ENCODE measurements at places on chromosomes 12 and 14. TPM values are rescaled to one million over a fixed set of nuclear protein-coding genes. Genes with fewer than 3 reads are reported as not detected.

DNA sequence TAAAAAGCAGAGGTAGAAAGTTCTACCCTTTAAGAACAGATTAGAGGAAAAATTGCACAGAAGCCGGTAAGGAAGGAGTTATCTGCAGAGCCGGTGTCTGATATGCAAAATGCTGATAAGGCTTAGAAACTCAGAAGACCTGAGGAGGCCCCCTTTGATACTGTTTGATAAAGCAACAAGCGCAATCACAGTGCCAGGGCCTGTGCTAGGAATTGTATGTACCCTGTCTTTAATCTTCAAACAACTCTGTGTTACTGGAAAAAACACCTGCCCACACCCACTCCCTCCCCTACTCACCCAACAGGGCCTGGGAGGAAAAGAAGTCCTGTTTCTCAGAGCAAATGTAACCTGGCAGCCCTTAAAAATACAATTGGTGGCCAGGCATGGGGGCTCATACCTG lies 112.7 kb upstream of the FUT8 start:
- no peak for DNase-seq

- no peak for DNase-seq
Observed at GRCh38 chr14:98694541-98694940, 577.5 kb downstream of the BCL11B start.

DNA sequence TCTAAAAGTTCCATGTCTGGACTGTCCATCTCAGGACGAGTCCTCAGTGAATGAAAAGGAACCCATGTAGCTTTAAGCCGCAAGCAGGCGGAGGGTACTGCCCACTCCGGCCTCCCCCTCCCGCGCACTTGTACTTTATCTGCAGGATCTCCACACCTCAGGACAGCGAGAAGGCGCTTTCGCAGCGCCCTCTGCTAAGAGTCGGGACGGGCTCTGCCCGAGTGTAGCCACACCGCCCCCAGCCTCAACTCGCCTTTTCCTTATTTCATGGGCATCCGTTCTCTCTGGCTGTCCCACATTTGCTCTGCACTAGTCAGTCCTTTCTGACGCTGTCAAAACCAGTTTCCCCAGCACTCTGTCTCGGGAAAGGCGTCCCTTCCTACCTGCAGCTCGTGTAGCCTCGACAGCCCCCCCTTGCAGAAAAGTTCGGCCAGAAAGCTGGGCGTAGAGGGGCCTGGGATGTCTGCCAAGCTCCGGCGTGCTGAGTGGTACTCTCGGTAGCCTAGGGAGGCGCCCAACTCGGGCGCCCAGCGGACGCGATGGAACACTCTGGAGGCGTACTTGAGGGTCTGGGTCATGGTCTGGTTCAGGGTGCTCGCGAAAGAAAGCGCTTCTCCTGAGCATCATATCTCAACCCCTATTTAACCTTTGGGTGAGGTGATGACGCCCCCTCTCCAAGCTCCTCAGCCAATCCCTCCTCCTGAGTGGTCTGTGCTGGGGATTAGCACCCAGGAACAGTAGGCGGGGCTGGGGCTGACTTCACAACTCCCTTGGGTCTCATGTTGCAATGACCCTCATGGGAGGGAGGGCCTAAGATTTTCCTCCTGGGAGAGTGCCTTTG lies at the start of gene CYP27B1:
Gene CYP27B1 (minus strand): TSS at position 615 of the 841 bp plus-strand sequence. CDS start 37 bp downstream, at position 578.
- DNase-seq, result peak; percentile 39

DNA sequence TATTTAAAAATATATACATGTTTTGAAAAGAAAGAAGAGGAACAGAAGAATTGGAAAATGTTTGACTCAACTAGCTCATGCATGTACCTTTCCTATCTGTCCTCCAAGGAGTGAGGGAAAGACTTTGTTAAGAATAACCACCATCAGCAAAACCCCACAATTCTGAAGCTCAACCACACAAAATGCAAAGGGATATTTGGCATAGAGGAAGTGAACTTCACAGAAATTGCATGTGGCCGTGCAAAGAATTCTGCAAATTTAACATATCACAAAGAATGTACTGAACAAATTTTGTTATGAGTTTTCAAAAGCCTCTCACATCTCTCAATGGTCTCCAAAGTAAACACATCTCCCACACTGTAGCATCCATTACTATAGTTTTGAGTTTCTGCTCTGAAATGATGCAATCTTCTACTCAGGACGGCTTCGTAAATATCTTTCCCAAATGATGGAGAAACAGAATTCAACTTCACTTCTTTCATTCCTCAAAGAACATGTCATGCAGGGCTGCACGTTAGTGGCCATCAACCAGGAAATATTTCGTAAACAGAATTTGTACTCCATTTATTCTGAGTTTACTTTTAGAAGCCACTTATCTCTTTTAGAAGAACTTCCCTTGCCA lies 17.6 kb downstream of the DUSP6 start:
- no peak for DNase-seq

DNA sequence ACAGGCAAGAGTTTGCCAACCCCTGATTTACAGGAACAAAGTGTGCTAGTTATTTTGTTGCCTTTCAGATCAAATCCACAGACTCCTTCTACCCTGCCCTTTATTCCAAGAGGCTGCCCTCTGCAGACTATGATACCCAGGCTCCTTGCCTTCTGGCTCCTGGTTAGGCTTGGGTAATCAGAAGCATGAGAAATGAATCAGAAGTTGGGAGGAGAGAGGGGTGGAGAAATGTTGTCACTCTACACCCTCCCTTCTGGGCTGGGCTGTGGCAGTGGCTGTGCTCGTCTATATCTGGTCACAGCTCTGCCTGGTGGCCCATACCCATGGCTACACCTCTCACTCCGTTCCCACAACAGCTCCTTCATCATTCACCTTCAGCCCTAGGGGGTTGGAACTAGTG lies 204.6 kb upstream of the PLXNC1 start:
- DNase-seq, result no peak

DNA sequence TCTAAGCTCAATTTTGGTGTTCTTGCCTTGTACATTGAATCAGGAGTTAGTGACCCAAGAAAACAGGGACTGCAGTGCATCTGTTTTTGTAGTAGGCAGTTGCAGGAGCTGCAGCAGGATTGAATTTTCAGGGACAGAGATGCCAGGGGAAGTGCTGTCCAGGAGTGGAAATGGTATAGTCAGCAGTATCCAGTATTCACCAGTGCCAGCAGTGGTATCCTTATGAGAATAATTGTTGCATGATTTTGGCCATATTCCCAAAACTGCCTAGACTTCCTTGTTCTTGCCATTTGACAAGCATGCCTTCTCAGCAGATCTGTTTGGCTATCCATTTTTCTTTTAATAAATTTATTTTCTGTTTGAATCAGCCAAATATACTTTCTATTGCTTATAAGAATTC lies 18.6 kb upstream of the ABCD2 start:
- DNase-seq, result no peak

DNA sequence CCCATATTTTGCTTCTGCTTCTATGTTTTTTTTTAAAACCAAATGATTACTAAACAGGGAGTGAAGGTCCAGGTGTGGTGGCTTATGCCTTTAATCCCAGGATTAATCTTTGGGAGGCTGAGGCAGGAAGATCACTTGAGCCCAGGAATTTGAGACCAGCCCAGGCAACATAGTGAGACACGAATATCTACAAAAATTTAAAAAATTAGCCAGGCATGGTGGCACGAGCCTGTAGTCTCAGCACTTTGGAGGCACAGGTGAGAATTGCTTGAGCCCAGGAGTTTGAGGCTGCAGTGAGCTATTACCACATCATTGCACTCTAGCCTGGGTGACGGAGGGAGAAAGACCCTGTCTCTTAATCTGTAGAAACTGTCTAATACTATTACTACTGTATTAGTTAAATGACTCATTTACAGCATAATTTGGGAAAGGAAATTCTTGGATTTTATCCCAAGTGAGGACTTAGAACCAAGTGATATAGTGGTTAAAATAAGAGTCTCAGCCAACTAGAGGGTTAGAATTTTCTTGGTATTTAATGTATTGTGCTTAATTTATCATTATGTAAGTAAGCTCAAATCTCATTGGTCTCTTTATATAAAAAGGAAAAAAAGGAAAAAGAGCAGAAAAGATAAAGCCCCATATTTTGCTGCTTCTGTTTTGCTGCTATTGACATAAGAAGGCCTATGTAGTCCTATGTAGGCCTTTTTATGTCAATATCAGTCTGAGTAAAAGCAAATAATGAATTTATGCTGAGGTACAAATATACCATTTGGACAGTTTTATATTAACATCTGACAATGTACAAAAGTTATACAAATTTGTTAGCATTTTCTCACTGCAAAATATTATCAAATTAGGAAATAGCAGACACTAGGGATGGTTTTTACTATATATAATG lies 163.4 kb downstream of the RAD51B start:
- no peak for DNase-seq

DNA sequence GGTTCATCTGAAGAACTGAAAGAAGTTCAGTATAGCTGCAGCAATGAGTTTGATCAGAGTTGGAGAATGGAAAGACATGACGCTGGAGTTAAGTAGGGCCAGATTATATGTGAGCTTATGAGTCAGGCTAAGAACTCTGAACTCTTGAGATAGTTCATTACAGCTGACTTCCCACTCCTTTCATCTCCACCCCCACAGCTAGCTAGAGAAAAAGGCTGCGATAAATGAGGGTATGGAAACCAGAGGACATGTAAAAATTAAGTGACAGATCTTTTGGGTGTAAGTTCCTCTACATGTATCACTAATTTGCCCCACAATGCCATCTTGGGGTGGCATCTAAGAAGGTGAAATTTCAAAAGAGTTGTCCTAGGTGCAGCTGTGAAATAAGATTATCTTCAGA lies 28.6 kb downstream of the PYM1 start:
- no peak for DNase-seq

- DNase-seq, result peak; percentile 56
Observed at GRCh38 chr14:70641548-70642302, at the start of gene TTC9. TSS of gene TTC9 (plus strand) at chr14:70641916. CDS start at chr14:70642130, 214 bp downstream.

DNA sequence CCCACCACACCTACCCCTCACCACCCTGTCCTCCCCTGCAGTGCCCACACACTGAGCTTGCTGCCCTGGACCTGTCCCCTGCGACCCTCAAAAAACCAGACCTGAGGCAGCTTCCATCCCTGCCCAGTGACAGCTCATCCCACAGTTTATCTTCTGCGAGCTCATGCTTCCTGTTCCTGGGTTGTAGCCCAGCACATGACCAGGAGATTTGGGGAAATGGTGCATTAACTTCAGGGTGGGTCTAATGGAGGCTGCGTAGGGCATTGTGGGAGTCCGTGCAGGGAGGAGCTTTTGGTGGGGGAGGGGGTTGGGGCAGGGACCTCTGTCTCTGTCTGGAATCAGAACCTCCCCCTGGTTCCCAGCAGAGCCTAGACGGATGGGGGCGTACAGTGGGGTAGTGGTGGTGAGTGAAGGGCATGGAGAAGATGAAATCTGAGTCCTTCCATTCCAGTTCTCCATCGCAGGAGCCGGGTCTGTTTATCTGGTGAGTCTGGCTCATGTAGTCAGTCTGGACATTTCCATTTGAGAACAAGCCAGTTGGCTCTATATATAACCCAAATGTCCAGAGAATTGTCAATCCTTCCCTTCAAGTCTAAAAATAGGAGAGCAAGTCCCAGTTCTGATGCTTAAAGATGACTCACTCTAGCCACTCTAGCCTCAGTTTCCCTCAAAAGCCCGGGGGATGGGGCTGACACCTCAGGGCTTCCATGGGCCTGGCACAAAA lies 270.9 kb downstream of the CACNA1C start:
- no peak for DNase-seq

DNA sequence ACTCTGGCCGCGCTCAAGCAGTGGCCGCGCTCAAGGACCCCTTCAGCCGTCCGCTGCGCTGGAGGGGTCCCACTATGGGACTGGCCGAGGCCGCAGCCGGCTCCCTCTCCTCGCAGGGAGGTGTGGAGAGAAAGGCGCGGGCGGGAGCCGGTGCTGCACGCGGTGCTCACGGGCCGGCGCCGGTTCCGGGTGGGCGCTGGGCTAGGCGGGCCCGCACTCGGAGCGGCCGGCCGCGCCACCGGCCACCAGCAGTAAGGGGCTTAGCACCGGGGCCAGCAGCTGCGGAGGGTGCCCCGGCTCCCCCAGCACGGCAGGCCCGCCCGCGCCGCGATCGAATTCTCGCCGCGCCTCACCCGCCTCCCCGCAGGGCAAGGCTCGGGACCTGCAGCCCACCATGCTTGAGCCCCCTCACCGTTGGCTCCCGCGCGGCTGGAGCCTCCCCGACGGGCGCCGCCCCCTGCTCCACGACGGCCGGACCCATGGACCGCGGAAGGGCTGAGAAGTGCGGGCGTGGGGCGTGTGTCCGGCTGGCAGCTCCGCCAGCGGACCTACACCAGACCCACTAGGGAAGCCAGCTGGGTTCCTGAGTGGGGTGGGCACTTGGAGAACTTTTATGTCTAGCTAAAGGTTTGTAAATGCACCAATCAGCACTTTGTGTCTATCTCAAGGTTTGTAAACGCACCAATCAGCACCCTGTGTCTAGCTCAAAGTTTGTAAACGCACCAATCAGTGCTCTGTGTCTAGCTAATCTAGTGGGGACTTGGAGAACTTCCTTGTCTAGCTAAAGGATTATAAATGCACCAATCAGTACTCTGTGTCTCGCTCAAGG lies 49.5 kb downstream of the KLHL28 start:
- peak; percentile 16 for DNase-seq

DNA sequence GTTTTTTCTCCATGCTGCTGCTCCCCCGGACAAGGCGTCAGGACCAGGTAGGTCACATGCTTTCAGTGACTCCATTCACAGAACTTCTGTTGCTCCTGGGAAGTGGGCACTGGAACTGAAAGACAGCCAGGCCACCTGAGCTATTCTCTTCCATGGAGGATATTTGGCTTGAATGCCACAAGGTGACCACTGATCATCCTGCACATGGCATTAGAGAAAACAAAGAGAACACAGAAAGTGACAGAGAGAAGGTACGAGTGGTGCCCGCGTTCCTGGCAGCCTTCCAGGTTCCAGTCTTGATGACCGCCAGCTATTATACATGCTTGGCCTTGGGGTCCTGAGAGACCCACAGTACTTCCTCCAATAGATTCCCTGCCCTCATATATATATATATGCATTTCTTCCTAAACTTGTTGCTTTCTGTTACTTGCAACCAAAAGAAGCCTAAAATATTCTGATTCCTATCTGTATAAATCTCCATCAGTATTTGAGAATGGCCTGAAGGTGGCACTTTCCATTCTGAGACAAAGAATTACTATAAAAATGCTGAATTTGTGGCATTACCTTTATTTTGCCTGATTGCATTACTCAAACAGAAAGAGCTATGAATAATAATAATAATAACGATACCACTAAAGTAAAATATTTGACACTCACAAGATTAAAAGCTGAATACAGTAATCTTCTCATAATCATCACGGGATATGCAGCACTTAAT lies 174.9 kb downstream of the FOXN3 start:
- no peak for DNase-seq

DNA sequence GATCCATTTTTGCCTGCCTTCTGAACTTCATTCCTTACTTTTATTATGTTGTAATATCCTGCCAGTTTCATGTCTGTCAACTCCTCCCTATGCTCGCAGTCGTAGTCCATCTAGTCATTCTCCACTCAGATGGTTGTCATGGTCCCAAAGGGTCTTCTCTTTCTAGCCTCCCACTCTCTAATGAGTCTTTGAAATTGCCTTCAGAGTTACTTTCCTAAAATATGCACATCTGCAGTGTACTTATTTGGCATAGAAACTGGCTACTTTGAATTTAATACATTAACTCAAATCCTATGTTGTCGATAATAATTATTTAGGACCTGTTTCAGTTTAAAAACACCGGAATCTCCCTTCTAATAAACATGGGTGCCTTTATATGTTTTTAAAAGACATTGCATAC lies 101.0 kb downstream of the PDE3A start:
- DNase-seq, result no peak

GRCh38 chr14:24243336-24243836 lies 963 bp upstream of the TINF2 start:
- no peak for DNase-seq

Gene KRT2
- not detected for total RNA-seq

Gene NGB
- not detected for total RNA-seq

Gene RNASE2
- total RNA-seq, result not detected

Gene TDRD9
- 2.4 TPM for total RNA-seq

Gene CAMKK2
- total RNA-seq, result 22.0 TPM

Gene GZMH
- 0.80 TPM for total RNA-seq

Gene CFAP54
- 0.24 TPM for total RNA-seq

Gene CEP128
- 34.8 TPM for total RNA-seq

Gene NRL
- 8.8 TPM for total RNA-seq
